BJ (cell line): ENCODE measurements at places on chromosomes 4 and X.
A peak's percentile ranks its signal among the peaks of the same experiment; 100 is the strongest.

- no peak for DNase-seq
These were observed 431.8 kb upstream of the DIPK2B start for GRCh38 chrX:45632506-45632905.

DNA sequence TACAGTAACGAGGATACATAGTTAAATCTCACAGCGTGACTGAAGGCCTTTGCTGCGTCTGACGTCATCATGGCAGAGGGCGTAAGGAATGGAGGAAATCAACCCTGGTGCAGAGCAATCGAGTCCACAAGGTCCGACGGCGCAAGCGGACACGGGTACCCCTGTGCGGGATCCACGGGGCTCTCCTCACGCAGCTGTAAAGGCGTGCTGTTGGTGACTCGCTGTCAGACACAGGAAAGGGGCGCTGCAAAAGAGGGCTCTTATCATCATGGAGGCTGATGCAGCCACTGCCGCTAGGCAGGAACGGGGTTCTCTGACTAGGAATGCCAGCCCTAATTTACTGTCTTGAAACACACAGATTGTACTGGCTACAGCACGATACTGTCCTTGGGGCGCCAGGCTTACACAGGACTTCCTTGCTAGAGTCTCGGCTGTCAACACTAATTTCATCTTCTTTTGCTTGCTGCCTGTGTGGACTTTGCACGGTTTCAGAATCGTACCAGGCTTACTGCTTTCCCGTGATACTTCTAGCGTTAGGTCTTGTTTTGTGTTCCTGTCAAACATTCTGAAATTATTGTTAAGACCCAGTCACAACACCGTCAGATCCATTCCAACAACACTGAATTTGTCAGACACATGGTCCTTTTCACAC lies 13.6 kb downstream of the RNF212 start:
- no peak for DNase-seq

GRCh38 chr4:26474551-26474950 lies 15.7 kb downstream of the CCKAR start:
- no peak for DNase-seq

- DNase-seq, result no peak
These were observed 44.4 kb downstream of the BBS12 start for GRCh38 chr4:122776916-122777315.

- no peak for DNase-seq
These were observed 204.9 kb downstream of the AASDH start for GRCh38 chr4:56182356-56182755.

- DNase-seq, result no peak
These were observed 4.9 kb downstream of the SEPTIN11 start for GRCh38 chr4:76954489-76954888.

DNA sequence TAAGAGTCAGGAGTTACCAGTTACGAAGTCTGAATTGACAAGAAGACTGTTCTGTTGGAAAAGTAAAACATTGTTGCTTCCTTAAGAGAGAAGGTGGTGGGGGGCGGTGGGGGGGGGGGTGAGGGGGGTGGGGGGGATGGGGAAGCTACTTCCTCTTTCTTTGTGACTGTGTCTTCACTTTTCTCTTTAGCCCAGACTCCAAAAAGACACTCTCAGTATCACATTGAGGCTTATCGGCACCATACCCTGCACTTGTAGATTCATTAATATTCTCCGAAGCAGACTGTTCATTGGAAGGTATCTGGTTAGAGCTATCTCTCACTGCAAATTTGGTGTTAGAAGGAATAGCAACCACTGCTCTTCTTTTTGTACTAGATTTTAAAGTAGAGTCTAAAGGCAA lies 94.5 kb upstream of the IL13RA1 start:
- DNase-seq, result no peak

DNA sequence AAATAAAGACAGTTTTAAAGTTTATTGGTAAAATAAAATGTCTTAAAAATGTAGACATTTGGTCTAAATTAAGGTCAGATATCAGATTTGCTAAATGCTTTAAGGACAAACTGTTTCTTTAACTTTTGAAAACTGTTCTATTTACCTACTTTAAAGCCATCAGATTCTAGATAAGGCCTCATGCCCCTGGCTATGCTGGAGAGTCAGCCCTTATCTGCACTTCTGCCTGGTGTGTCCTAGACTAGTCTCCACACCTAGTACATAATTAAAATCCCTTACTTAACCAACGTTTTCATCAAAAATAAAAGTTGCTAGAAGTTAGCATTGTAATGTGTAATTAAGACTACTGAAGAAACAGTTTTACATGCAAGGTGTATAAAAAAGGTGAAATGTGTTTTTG lies 25.6 kb downstream of the HSD17B11 start:
- no peak for DNase-seq

DNA sequence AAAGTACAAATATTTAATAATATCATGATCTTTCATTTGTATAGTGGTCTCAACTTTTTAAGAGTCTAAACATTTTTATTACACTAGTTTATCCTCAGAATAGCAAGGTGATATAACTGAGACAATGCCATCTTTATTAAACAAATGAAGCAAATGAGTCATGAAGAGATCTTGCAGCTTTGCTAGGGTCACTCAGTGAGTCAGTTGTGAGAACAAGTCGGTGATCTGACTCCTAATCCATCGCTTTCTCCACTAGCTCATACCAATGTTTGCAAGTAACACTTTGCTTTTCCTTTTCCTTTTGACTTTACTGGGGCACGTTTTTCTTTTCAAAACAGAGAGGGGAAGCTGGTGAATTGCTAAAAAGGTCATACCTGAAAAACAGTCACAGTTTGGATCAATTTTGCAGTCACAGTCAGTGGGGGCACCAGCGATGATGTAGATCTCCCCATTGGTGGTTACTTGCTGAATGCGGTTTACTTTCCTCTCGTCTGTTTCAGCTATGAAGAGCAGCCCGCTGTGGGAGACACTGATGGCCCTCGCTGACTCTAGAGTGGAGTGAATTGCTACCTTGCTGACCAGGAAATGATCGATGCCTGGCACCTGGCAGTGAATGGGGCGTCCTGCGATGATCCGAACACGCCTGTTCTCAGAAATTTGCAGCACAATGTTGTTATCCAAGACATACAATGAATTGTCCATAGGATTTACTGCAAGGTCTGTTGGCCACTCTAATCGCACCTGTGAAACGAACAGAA lies 75.7 kb downstream of the SH2D1A start:
- DNase-seq, result no peak

- no peak for DNase-seq
These were observed 318.0 kb upstream of the HS3ST1 start for GRCh38 chr4:11746734-11747133.

GRCh38 chrX:32408389-32408788 lies 803.0 kb downstream of the DMD start:
- no peak for DNase-seq

DNA sequence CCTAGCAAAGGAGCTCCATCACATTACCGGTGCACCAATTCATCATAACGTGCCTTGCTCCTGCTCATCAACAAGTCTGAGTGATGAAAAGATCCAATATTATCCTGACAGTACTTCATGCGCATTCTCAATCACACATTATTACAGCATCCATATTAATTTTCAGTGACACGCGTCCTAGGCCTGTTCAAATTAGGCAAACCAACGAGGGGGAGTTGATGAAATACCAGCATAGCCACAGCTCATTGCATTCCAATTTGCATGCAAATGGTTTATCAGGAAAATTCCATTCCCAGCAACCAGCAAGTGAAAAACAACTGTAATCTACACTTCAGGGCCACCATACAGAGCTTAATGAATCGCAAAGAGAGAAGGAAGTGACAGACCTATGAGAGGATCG lies 236.9 kb downstream of the DCLK2 start:
- no peak for DNase-seq

GRCh38 chr4:165393704-165394103 lies 14.9 kb downstream of the CPE start:
- DNase-seq, result no peak

GRCh38 chrX:12895866-12896265 lies 10.6 kb upstream of the TLR8 start:
- no peak for DNase-seq

DNA sequence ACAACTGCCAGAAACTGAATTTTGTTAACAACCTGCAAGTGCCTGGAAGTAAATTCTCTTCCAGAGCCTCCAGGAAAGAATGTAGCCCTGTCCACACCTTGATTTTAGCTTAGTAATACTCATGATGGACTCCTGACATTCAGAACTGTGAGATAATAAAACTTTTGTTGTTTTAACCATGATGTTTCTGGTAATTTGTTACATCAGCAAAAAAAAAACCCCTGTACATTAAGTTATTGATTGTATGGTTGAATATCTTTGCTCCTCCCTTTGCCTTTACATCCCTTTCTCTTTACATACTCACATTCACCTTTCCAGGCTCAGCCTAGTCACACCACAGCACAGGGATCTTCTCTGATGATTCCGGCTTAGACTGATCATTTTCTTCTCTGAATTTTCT lies 881.8 kb upstream of the GRID2 start:
- DNase-seq, result no peak

GRCh38 chr4:19982556-19982955 lies 269.1 kb upstream of the SLIT2 start:
- peak; percentile 34 for DNase-seq

DNA sequence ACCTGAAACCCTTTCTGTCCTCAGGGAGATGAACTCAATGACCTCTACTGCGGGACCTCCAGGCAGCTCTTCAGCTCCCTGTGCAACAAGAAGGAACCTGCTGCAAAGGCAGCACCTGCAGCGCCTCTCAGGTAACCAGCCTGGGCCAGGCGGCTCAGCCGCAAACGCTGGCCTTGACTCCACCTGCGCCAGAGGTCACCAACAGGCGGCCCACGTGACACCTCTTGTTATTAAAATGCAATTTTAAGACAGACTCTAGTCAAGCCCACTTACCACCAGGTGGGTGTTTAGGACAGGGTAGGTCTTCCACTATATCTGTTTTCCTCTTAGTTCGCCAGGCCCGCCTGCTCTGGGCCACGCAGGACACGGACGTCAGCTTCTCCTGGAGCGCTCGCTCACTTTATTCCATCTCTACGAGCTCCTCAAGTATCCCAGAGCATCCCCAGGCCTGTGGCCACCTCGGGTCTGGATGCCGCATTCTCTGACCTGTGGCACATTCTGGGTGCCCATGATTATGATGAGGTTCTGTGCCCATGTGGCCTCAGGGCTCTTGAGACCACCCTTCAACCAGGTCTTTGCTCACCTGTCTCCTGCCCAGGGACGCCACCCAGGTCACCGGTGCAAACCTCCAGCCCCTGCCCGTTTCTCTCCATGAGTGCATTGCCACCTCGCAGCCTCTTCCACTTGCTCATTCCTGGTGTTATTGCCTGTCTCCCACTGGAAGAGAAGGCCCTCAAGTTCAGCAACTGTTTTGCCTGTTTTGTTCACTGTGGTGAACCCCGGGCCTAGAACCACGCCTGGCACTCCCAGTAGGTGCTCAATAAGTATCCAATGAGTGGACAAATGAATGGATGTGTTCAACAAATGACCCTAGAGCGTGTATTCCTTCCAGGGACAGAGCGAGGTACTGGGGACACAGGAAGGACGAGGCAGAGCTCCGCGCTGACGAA lies 32.8 kb upstream of the JAKMIP1 start:
- no peak for DNase-seq

- DNase-seq, result no peak
These were observed 226.3 kb downstream of the PACRGL start for GRCh38 chr4:20926529-20926928.

DNA sequence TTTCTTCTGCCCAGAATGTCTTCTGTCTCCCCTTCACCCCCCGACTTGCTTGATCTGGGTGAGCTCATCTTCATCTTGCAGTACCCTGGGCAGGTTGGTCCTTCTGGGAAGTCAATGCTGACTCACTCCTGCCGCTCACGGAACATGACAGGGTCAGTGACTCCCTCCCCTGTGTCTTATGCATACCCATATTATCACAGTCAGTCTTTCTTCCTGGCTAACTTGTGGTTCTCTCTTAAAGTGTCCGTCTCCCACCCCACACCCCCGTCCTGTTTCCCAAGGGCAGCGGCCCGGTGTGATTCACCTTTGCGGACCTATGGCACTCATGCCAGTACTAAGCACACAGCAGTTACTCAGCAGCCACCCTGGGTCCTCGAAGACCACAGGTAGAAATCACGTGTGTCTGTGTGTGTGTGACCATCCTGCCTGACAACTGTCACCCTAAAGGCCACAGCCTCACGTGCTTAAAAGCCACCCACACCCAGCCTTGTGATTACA lies 17.7 kb downstream of the IQSEC2 start:
- DNase-seq, result no peak

- no peak for DNase-seq
These were observed 765.3 kb upstream of the GRIA3 start for GRCh38 chrX:122418758-122419157.

GRCh38 chr4:4671774-4672349 lies 130.0 kb upstream of the STX18 start:
- DNase-seq, result no peak

DNA sequence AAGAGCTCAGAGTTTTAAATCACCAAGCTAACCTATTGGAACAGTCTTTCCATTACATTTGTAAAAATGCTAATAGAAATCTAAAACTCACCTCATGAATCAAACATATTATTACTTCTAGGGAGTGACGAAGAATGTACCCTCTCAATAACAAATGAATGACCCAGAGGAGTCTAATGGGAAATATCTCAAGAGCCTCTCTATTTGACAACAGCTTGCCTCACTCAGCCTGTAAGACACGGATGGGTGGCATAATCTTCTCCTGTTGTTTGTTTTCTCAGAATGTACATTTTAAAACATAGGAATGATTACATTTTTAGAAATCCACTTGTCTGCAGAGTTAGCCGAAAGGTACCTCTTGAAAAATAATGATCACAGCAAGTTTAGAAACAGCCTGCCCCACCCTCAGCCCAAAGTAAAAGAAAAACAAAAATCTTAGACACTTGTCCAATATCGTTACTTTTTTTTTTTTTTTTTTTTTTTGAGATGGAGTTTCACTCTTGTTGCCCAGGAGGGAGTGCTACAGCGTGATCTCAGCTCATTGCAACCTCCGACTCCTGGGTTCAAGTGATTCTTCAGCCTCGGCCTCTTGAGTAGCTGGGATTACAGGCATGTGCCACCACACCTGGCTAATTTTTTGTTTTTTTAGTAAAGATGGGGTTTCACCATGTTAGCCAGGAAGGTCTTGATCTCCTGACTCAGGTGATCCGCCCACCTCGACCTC lies 183.6 kb upstream of the FTHL17 start:
- no peak for DNase-seq
